Activated naive CD8-positive, alpha-beta T cell treated with anti-CD3 and anti-CD28 coated beads for 36 hours (primary cell): ENCODE measurements at places on chromosomes 5 and 9. TPM values are rescaled to one million over a fixed set of nuclear protein-coding genes. Genes with fewer than 3 reads are reported as not detected.

BARHL1 gene
- total RNA-seq = not detected

MRPS27 gene
- 102 TPM for total RNA-seq

SPATA24 gene
- total RNA-seq = 4.0 TPM

COMMD10 gene
- 12.7 TPM for total RNA-seq

HTR1A gene
- total RNA-seq = not detected

FXN gene
- 35.9 TPM for total RNA-seq

CKS2 gene
- 343 TPM for total RNA-seq

FAM78A gene
- total RNA-seq = 36.1 TPM

SPINK4 gene
- not detected for total RNA-seq

CCDC192 gene
- not detected for total RNA-seq

APC gene
- total RNA-seq = 19.5 TPM

SH3TC2 gene
- total RNA-seq = not detected

EMB gene
- total RNA-seq = 59.5 TPM

GCNT4 gene
- total RNA-seq = 1.6 TPM

C9 gene
- not detected for total RNA-seq

WHRN gene
- 5.8 TPM for total RNA-seq

LOX gene
- total RNA-seq = not detected

UGT3A1 gene
- not detected for total RNA-seq

PTGES gene
- 0.20 TPM for total RNA-seq

ZNF879 gene
- total RNA-seq = 2.2 TPM

INSL6 gene
- total RNA-seq = not detected

SVEP1 gene
- total RNA-seq = not detected

GPX8 gene
- not detected for total RNA-seq

NTNG2 gene
- 1.2 TPM for total RNA-seq

PCDHA7 gene
- not detected for total RNA-seq

ZNF462 gene
- 0.23 TPM for total RNA-seq

NIPAL4 gene
- total RNA-seq = 0.64 TPM

LHFPL2 gene
- 0.40 TPM for total RNA-seq

CARD6 gene
- 1.9 TPM for total RNA-seq

IFNB1 gene
- 0.62 TPM for total RNA-seq

C9orf153 gene
- total RNA-seq = 0.38 TPM

FOXD4L5 gene
- 0.10 TPM for total RNA-seq

CYLC2 gene
- total RNA-seq = not detected

ABLIM3 gene
- not detected for total RNA-seq

ARHGEF37 gene
- total RNA-seq = 2.3 TPM

EGR1 gene
- 48.0 TPM for total RNA-seq

PITX1 gene
- total RNA-seq = not detected

ELAVL2 gene
- not detected for total RNA-seq

RAI14 gene
- total RNA-seq = 7.9 TPM

WWC1 gene
- total RNA-seq = 1.5 TPM

GALNT12 gene
- 9.2 TPM for total RNA-seq

PDE6A gene
- not detected for total RNA-seq

LEAP2 gene
- total RNA-seq = 1.8 TPM

PCDHA1 gene
- total RNA-seq = not detected

PHYKPL gene
- 54.8 TPM for total RNA-seq

WDR55 gene
- total RNA-seq = 38.9 TPM

HRCT1 gene
- total RNA-seq = not detected

PCDHGC4 gene
- not detected for total RNA-seq

ANKRD18B gene
- 0.56 TPM for total RNA-seq

AMBP gene
- total RNA-seq = not detected

CDKN2B gene
- total RNA-seq = not detected

BRD9 gene
- total RNA-seq = 50.1 TPM

EQTN gene
- not detected for total RNA-seq
